ENCODE measurements at places on chromosomes 6 and 20.

GRCh38 chr6:157358287-157358686, 22.7 kb upstream of the ZDHHC14 start:
- no peak for DNase-seq

DNA sequence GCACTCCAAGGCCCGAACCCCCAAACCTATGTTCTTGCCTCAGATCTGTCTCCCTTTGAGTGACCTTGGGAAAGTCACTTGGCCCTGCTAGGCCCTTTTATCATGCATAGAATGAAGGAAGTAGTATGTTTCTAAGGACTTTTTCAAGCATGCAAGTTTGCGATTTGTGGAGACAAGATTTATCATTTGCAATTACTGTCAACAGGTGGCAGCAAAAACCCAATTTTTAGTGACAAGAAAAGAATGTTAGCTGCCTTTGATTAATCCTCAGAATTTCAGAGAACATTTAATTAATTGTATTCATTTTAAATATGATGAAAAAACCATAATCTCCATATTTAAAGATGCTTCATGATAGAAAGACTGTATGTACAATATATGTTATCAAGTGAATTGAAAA, 28.3 kb upstream of the PREP start:
- no peak for DNase-seq

- no peak for DNase-seq
These were observed 21.7 kb downstream of the RPRD1B start for GRCh38 chr20:38055294-38055693.

GRCh38 chr6:112172540-112172939, 81.8 kb downstream of the LAMA4 start:
- DNase-seq = no peak

DNA sequence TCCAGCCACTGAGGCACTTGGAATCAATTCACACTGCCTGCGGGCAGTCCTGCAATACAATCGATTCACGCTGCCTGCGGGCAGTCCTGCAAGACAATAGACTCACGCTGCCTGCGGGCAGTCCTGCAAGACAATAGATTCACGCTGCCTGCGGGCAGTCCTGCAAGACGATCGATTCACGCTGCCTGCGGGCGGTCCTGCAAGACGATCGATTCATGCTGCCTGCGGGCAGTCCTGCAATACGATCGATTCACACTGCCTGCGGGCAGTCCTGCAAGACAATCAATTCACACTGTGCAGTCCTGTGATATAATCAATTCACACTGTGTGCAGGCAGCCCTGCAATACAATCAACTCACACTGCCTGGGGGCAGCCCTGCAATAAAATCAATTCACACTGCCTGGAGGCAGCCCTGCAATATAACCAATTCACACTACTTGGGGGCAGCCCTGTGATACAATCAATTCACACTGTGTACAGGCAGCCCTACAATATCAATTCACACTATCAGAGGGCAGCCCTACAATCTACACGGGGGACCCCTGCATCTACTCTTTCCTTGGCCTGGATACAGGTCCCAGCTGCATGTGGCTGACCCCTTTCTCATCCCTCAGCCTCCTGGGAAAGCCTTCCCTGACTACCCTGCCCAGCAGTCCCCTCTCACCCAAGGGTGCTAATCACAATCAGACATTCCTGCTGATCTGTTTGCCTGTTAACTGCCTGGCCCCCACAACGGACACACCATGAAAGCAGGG, 10.4 kb downstream of the TAF4 start:
- no peak for DNase-seq

Data from CD4-positive, alpha-beta T cell treated with Interferon gamma for 1 hour (primary cell).